Natural killer cell (primary cell): ENCODE measurements at places on chromosomes 12 and 14.

GRCh38 chr14:67251573-67252226, 10.5 kb downstream of the PALS1 start:
- DNase-seq: no peak

DNA sequence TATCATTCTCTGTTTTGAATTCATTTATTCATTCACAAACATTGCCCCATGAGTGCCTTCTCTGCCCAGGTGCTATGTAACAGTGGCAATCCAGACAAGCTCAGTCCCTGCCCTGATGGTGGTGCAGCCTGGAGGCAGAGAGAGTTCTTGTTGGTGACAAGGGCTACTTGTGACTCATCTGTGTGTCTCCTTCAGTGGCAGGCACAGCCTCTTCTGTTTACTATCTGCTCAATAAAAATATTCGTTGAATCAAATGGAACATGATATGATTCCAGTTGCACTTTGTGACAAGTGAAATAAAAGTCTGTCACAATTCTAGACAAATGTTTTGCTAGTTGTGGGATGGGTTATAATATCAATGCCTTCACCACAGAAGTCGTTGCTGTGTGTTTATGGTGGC, 20.6 kb upstream of the CPM start:
- no peak for DNase-seq

- DNase-seq: no peak
These were observed 13.0 kb downstream of the PLEKHA5 start for GRCh38 chr12:19142499-19142898.

DNA sequence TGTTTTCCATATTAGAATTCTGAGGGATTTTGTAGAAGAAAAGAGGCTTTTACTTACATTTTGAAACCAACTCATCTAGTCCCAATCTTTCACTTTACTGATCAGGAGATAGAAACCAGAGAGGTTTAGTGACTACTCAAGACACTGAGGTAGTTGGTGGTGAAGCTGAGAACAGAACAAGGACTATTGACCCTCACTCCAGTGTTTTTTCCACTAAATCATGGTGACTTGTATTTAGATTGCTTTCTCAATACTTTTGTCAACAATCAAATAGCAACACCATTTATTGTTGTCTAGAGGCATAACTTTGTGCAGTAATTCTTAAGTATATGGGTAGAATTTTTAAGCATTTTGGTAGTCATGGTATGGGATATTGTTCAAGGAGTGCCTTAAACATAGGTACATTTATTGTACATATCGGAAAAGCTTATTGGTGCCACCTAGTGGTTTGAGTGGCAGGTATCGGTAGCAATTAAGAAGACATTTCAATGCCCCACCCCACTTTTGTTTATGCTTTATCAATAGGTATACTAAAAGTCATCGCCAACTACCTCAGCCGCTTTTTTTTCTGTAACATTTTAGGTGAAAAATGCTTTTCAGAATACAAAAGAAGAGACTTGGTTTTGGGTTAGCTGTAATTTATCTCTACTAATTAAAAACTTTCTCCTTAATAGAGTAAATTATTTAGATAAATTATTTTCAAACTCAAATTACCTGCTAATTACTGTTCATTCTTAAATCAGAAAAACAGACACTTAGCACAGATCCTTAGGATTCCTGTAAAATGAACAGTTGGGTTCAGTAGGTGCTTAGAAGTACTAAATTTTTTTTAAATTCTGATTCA, 47.3 kb upstream of the PAWR start:
- DNase-seq: no peak

- no peak for DNase-seq
These were observed 39.3 kb downstream of the CCDC177 start for GRCh38 chr14:69535230-69535848.

DNA sequence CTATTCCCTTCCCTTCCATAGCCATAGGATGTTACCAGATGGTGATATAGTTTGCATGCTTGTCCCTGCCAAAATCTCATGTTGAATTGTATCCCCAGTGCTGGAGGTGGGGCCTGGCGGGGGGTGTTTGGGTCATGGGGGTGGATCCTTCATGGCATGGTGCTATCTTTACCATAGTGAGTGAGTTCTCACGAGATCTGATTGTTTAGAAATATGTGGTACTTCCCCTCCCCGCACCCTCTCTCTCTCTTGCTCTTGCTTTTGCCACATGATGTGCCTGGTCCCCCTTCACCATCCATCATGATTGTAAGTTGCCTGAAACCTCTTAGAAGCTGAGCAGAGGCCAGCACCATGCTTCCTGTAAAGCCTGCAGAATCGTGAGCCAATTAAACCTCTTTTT, 181.3 kb downstream of the CAND1 start:
- no peak for DNase-seq

GRCh38 chr14:70924521-70924920, 17.3 kb downstream of the PCNX1 start:
- no peak for DNase-seq

- DNase-seq: no peak
These were observed 36.5 kb downstream of the LRRC74A start for GRCh38 chr14:76862546-76863282.

DNA sequence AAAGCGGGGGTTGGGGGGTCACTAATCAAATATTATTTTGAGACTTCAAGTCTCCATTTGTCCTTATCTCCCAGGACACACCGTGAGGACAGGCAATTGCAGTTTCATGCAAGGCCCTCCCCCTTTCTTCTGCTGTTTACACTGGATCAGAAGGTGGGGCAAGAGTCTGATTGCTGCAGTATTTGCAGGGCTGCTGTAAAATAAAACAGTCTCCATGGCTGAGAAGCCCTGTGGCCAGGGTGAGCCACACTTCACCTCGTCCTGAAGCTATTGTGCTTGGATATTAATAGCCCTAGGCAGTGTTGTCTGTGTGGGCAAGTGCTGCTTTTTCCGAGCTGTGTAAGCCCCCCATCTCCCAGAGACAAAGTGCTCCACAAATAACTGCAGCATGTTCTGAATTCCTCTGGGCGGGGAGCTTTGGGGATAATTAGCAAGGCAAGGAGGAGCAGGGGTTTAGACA, 187.4 kb upstream of the NTF3 start:
- no peak for DNase-seq

- peak; percentile 16 for DNase-seq
These were observed 2.3 kb upstream of the GARIN2 start for GRCh38 chr14:67186789-67187584.
